Hippocampal formation (tissue), 2 donors: ENCODE measurements at places on chromosomes 1 and 21.

- DNase-seq, result no peak
Observed at GRCh38 chr1:79193211-79194079, 186.9 kb upstream of the ADGRL4 start.

- no peak for DNase-seq
Observed at GRCh38 chr1:170872663-170873062, 62.7 kb upstream of the MROH9 start.

GRCh38 chr1:231734417-231734816 is 107.8 kb downstream of the DISC1 start:
- no peak for DNase-seq

DNA sequence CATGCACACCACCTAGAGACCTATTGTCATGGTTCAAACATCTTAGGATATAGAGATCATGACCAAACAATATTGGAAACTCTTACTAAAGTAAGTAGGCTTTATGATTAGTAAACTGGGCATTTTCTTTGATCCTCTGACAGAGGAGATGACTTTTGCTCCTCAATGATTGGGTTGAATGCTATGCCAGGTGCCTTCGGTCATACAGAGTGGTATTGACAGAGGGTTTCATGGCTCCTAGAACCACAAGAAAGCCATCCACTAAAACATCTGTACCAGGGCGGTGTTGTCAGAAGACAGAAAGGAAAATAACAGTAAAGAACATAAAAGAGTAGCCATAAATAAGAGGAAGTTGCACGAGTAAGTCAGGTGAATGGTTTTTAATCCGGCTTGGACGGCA is 20.8 kb upstream of the SAMSN1 start:
- no peak for DNase-seq

DNA sequence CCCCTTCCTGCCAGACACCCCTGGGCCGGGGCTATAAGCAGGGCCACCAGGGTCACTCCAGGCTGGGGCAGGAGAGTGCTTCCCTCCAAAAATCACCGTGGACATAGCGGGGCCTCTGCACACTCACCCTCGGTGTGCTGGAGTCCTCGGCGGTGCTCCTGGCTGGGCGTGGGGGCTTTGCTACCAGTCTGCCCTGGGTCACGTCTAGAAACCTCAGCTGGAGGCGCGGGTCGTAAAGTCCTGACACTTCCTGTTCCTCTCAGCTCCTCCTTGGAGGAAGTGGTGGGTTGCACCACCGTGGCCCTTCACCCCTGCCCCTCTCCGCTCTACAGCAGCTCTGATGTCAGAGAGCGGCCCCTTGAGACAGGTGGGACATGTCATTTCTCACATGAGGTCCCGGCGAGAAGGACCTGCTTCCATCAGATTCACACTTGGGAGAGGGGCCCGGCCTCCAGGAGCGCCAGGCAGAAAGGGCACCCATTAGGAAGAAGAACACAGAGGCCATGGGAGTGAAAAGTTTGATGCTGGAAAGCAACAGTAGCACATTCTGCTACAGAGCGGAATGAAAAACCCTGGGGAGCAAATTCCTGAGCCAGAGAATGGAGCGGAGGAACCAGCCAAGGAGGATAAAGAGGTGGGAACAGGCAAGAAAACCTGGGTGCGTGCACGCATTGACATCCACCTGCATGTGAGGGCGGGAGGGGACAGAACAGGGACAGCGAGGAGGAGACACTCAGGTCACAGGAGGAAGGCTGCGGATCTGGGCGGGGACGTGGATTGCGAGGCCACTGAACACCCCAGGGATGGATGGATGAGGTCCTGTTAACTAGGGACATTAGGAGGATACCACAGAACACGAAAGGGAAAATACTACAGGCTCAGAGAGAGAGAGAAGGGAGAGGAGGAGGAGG is at the start of gene ITGB2:
ITGB2 (minus strand) TSS at position 206 of the 911 bp plus-strand sequence. CDS start 10,117 bp downstream, outside the sequence.
- DNase-seq, result no peak

DNA sequence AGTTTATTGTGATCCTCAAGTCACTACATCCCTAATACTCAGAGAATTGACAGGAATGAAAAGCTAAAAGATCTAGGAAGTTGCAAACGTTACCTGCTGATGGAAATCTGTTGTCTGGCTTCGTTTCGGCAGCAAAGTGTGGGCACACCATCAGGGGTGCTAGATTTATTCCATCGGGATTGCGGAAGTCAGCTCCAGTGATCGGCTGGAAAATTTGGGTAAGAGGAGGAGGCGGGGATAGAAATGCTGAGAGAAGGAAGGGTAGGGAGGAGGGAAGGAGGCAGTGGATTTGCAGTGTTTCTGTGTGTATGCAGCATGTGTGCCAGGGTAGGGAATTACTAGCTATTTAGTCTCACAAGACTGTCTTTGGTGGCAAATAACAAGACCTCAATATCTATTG is at the start of gene CTSK:
CTSK (minus strand) TSS at position 140 of the 400 bp plus-strand sequence. CDS start 1,455 bp downstream, outside the sequence.
- no peak for DNase-seq

- DNase-seq, result no peak
Observed at GRCh38 chr1:186454981-186455380, 5.9 kb downstream of the PDC start.

DNA sequence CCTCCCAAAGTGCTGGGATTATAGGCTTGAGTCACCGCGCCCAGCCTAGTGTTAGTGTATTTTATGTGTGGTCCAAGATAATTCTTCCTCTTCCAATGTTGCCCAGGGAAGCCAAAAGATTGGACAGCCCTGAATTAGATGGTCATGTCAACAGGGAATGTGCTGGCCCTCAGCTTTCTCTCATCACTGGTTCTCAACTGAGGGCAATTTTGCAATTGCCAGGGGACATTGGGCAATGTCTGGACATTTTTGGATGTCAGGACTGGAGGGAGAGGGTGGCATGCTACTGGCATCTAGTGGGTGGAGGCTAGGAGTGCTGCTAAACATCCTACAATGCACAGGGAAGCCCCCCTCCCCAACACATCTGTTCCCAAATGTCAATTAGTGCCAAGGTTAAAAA is 95.0 kb downstream of the LAMC2 start:
- no peak for DNase-seq

- DNase-seq, result no peak
Observed at GRCh38 chr1:77095236-77095635, 124.0 kb downstream of the PIGK start.

DNA sequence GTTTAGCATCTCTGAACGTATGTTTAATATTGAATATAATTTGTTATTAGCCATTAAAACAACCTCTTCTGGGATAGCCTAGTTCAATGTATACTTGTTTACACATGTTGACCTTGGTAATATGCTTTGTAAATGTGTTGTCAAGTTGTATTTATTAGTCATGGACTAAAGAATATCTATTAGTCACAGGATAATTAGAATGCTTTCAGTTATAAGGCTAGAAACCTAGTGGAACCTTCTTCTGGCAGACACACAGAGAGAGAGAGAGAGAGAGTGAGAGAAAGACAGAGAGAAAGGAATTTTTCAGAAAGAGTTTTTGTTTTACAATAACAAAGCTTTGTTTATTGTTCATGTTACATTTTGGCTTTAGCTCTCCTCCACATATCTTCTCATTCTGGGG is 181.1 kb upstream of the APP start:
- no peak for DNase-seq

DNA sequence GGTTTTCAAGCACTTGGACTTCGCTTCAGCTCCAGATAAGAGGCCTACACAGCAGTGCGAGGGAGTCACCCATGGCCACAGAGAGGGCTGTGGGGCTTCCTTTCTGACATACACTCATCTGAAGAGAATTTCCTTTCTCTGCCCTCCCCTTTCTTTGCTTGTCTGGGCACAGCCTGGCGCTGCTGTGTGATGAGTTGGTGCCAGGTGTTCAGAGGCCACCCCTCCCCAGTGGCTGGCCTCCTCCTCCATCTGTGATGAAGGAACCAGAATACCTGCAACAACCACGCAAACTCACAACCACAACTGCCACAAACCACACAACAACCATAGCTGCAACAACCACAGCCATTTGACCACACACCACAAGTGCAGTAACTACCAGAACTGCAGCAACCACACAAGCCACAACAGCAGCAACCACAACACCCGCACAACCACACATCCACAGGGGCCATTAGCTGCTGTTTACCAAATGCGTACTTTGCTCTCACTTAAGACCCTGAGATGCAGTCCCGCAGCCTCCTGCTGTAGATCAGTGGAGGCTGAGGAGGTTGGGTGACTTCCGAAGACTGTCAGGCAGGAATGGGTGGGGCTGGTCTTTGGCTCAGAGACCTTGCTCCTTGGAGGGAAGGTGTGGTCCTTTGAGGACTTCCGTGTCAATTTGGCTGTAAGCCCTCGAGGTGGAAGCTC is 71.1 kb downstream of the IER5 start:
- no peak for DNase-seq

- DNase-seq, result no peak
Observed at GRCh38 chr1:17596651-17597509, 57.4 kb downstream of the ARHGEF10L start.

GRCh38 chr1:75472971-75473603 is 137.8 kb downstream of the SLC44A5 start:
- DNase-seq, result no peak

- DNase-seq, result no peak
Observed at GRCh38 chr1:169508432-169509338, 22.9 kb upstream of the SLC19A2 start.

DNA sequence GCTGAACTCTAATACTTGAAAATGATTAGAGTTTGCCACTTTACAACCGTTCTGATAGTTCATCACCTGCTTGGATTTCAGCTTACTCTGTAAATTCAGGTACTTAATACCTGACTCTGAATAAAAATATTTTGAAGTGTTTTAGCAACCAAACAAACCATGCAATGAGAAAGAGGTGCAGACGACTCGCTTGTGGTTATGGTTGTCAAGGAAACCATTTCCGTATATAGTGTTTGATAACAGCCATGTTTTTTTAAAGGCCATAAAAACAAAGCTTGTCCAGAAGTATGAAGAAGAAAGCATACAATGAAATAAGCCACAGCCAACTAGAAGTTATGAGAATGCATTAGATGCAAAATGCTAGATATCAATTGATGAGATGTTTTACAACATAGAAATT is 167.2 kb upstream of the HMCN1 start:
- no peak for DNase-seq
